NCI-H2029 treated with DMSO at 0.1 percent for 48 hours (cell line): ENCODE measurements at places on chromosomes 2 and 18.
A peak's percentile ranks its signal among the peaks of the same experiment; 100 is the strongest.

DNA sequence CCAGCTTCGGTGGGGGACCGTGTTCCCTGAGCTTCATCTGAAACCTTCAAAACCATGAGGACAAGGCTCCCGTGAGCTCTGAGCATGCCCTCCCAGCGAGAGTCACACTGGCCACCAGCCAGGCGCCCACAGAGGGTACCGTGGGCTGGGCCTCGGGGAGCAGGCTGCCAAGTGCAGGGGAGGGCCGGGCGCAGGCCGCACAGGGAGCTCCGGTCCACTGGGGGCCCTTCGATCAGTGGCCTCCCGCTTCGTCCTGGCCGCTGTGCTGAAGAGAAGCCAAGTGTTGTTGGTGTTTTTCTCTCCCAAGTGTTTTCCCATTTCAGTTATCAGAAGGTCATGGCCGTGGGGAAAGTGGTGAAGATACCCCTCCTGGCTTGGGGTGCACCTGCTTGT is 144.4 kb downstream of the PTGR3 start:
- no peak for DNase-seq

- no peak for DNase-seq
Measured at GRCh38 chr2:45396671-45397070, 214.4 kb downstream of the SRBD1 start.

DNA sequence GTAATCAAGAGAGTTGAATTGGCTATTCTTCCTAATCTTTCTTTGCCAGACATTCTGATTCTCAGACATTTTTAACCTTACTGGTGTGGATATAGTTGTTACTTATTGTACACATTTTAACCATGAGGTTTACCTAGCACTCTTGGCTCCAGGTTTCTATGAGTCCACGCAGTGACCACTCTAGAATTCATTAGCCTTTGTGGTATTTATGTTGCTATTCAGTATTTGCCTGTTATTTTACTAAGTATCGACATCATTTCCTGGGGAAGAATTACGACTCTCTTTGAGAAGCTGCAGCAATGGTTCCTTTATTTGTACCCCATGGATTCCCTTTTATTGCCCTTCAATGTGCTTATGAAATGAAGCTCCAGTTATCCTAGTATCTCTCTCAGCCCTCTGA is 120.7 kb downstream of the RDH14 start:
- DNase-seq, result no peak

- DNase-seq, result no peak
Measured at GRCh38 chr18:14015416-14015815, 100.1 kb upstream of the MC2R start.

DNA sequence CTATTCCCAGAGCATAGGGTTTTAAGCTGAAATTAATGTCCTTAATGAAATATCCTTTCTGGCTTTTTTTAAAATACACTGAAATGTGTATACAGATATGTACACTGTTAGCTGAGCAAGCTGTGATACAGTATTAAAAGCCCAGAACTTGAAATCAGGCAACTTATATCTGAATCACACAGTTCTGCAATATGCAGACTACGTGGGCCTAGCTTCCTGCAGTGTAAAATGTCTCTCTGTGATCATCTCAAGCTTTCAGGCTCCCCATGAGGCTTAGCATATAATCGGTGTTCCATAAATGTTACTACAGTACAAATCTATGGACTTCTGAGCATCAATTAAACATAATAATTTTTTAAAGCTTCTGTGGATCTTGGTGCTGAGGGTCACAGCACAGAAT is 8.2 kb downstream of the FBXO15 start:
- DNase-seq, result no peak

DNA sequence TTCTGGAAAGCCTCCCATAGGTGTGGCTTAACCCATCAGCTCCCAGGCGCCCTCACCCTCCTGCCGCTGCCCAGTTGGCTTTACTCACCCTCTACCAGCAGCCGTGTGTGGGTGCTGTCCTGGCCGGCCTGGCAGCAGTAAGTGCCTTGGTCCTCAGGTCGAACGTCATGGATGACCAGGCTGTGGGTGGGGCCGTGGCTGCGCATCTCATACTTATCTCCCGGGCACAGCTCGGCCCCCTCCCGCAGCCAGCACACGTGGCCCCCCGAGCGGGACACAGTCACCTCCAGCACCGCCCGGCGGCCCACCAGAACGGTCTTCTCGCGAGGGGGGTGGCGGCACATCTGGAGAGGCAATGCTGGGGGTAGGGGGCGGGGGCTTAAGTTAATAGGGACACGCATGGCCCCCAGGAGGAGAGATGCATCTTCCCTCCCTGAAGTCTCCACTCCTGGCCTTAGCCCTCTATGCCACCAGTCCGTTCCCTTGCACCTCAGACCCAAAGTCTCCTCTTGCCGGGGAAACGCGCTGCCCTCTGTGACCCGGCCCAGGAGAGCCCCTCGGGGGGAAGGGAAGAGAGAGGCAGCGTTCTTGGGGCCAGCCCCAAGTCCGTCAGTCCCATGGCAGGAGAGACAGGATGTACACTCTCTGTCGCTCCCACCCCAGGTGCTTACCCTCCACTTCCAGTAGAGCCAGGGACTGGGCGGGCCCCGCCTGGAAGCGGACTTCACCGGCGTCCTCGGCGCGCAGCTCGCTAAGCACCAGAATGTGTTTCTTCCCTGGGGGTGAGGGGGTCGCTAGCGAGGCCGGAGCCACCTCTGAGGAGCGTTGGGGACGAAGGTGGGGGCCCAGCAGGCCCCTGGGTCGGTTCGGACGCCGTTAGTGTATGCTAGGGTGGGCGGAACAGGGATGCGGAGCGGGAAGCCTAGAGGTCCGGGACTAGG is 7.9 kb downstream of the TMEM198 start:
- no peak for DNase-seq

- no peak for DNase-seq
Measured at GRCh38 chr2:190986221-190986953, 27.6 kb downstream of the STAT1 start.

- no peak for DNase-seq
Measured at GRCh38 chr2:43040084-43040854, 186.1 kb downstream of the ZFP36L2 start.

- no peak for DNase-seq
Measured at GRCh38 chr2:40388161-40388560, 63.7 kb downstream of the SLC8A1 start.

GRCh38 chr18:51191128-51191717 is 6.3 kb downstream of the MEX3C start:
- no peak for DNase-seq

DNA sequence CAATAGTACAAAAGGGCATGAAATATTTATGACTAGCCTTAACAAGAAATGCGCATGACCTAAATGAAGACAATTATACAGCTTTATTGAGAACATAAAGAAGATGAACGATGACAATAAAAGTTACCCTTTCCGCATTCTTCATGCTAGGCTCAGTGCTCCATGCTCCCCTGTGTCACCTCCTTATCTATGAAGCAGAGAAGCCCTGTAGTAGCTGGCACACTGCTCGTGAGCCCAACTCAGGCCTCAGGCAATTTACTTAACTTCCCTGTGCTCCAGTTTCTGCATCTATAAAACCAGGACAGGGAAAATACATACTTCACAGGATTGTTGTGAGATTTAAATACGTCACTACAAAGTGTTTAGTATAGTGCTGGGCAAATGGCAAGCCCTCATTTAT is 34.5 kb upstream of the NABP1 start:
- DNase-seq, result no peak

- DNase-seq, result no peak
Measured at GRCh38 chr2:211132046-211132445, 575.6 kb downstream of the CPS1 start.

GRCh38 chr18:21210278-21210677 is 31.8 kb upstream of the GREB1L start:
- no peak for DNase-seq

DNA sequence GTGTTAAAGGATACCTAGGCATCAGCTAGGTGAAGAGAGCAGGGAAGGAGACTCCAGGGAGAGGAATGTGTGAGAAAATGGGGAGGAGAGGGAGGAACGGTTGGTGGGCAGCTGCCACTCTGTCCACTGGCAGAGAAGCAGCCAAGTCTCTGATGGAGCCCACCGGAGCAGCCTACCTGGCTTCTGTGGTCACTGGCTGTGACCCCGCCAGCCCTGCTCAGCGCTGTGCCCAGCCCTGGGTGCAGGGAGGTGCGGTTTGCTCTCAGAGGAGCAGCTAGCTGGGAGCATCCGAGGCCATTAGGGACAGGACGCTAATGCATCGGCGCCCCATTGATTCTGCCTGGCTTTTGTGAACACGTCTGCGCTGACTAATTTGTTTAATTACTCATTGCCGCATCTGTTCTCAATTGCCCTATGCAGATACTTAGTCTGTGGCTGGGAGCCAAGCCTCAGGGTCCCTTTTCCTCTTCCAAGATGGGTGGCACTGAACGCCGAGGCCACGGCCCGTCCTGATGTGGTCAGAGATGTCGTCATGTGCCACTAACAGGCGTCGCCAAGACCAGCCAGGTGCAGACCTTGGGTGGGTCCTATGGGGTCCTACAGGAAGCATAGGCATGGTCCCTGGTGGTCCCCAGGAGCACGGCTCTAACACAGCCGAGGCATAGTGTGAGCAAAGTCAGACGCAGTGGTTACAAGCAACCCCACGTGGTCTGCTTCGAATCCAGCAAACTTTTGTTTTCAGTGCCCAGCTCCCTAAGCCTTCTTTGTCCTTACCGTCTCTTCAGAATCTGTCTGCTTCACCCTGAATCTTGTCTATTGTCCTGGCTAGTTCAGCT is 82.0 kb downstream of the RRM2 start:
- no peak for DNase-seq

- DNase-seq, result no peak
Measured at GRCh38 chr2:13003500-13003899, 286.8 kb downstream of the TRIB2 start.

DNA sequence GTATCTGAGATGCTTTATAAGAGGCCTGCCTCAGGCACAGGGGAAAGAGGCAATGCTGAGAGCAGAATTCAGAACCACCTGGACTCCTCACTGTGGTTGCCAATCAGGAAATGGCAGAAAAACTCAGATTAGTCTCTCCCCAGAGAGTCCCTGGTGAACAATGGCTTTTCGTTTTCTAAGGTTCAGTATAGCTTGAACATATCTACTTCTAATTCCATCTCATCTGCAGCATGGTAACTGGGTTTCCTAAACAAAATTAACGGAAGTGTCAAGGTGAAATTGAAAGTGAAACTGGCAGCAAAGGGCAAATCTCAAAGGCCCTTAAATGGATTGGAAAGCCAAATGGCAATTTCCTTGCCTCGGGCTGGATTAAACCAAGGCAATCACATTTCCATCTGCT is 480.2 kb upstream of the ACVR2A start:
- peak; percentile 77 for DNase-seq

DNA sequence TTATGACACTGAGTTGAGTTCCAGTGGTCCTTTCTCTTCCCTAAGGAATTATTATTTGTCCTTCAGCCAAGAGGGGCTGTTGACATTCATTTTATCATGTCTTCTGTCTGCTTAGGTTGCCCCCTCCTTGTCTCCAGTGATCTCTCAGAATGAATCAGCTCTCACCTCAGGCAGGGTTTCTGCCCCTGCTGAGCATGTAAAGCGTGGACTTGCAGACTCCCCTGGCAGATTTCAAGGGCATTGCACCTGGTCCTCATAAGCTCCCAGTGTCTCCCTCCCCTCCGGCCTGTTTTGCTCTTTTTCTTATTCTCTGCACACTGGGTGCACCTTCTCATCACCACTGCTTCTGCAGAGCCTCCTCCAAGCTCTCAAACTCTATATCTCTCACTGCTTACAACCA is 188.4 kb downstream of the KCNS3 start:
- DNase-seq, result no peak

GRCh38 chr2:109663721-109664120 is 49.6 kb downstream of the SOWAHC start:
- no peak for DNase-seq

GRCh38 chr2:128512379-128513115 is 193.9 kb upstream of the HS6ST1 start:
- DNase-seq, result no peak

DNA sequence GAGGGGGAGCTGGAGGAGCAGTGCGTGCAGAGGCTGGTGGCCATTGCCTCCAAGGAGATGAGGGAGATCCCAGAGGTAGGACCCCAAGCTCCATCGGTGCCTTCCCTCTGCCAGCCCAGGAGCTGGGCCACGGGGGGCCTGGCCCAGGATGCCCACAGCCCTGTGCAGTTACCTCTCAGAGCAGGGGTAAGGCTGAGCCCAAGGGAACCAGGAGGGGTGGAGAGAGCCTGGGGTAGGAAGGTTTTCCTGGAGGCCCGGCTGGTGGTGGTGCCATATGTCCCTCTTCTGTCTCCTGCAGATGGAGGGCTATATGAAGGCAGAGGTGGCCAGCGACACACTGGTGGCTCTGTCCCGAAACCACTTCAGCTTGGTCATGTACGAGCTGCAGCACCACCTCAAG is 11.4 kb downstream of the MROH2A start:
- no peak for DNase-seq

DNA sequence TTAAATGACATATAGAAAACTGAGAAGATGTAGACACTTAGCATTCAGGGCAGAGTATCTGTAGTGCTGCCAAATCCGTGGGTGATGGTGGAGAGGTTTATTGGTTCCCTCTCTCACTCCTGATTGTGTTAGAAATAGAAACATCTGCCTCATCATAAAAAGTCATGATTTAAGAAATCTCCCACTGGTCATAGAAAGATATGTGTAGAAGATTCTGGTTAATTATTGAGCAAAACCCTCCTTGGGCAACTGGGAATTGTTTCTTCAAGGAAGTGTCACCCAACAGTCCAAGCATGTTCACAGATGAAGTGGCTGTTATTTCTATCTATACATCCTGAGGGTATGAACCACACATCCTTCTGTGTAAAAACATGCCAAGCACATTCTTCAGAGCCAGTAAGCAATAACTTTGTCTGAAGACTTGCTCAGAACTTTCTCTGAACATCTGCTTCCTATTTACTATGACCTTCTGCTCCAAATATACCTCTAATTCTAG is 33.6 kb upstream of the CHRNA1 start:
- DNase-seq, result no peak

DNA sequence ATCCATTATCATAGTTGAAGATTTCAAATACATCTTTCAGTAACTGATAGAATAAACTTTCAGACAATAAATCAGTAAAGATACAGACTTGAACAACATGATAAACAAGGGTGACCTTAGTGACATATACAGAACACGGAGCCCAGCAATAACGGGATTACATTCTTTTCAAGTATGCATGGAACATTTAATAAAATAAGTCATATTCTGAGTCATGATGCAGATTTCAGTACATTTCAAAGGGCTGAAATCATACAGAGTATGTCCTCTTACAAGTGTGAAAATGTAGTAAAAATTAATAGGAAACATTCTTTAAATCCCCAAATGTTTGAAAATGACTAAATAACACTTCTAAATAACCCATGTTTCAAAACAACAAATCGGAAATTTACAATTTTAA is 17.2 kb upstream of the KLHL29 start:
- DNase-seq, result no peak

DNA sequence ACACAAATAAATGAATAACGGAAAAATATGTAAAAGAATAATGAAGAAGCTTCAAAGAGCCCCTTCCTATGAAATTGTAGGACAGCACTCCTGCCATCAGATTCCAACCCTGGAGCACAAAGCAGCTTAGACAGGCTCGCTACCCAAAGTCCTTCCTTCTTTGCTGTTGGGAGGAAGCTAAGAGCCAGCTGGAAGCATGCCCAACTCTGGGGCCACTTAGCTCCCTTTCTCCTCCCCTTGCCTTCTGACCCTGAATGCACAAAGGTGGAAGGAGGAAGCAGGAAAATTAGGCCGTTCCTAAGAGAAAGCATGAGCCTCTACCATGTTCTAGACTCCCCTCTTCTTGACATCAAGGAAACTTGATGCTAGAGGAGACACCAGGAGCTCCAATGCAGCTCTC is 700.8 kb downstream of the RNF144A start:
- DNase-seq, result peak; percentile 54
